Amniotic epithelial cell (primary cell): ENCODE measurements at places on chromosomes 7 and 10.

- DNase-seq, result peak; percentile 29
Observed at GRCh38 chr7:106450716-106451115, 165.9 kb upstream of the NAMPT start.

DNA sequence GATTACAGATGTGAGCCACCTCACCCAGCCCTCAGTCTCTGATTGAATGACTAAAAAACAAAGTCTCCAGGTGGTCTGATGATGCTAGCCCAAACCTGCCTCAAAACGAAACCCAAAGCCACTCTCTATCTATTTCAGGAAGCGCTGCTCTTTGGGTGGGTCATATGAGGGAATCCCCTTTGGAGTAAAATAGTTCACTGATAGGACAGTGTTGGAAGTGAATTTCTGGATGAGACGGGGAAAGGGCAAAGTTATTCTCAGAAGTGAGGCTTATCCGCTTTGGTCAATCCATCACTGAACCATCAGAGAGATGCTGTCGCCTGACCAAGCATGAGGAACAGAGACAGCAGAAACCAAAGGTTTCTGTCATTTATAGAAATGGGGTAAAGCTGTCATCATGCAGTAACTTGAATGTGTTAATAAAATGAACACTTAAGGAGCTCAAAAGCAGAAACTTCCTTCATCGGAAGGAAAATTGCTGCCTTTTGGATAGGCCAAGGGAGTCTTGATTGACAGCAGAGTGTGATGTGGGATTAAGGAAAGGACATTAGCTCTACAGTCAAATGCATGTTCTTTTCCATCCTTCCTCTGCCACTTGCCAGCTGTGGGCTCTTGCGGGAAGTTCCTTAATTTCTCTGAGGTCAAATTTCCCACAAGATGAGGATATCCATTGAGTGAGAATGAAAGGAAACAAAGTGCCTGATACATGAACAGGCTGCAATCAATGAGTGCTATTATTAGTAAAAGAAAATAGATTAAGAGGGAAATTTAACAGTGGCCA is 64.9 kb upstream of the C1QL3 start:
- no peak for DNase-seq

DNA sequence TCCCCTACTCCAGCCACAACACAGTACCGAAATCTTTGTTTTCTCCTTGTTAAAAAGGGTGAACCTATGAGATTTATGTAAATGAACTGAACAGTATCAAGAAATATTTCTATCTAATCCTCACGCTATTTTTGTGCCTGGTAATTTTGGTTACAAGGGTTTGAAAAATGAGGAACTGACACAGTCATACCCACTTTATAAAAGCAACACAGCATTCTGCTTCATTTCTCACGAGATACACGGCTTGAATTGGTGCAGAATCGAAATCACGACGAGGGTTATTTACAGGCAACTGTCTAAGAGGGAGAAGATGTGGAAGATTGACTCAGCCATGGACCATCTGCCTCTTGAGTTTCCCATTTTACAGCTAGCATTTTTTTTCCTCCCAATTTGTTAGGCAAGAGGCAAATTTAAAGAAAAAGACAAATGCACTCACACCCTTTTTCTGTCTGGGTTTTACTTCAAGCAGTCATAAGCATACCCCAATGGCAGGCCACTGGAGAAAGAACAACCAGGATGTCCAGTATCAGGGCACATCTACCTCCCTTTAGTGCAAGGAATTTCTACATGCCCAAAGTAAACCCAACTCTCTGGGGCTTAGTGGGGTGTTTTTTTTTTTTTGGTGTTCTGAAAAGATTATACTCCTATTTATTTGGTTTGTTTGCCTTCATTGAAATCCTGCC is 108.1 kb downstream of the ITGB8 start:
- no peak for DNase-seq

GRCh38 chr10:60203993-60204618 is 185.6 kb downstream of the ANK3 start:
- DNase-seq, result peak; percentile 46

GRCh38 chr10:21329995-21330627 is 195.4 kb downstream of the SKIDA1 start:
- DNase-seq, result peak; percentile 90

- peak; percentile 8 for DNase-seq
Observed at GRCh38 chr10:77964811-77965210, 38.3 kb upstream of the DLG5 start.

GRCh38 chr10:78832281-78832680 is 236.5 kb upstream of the ZMIZ1 start:
- DNase-seq, result no peak

DNA sequence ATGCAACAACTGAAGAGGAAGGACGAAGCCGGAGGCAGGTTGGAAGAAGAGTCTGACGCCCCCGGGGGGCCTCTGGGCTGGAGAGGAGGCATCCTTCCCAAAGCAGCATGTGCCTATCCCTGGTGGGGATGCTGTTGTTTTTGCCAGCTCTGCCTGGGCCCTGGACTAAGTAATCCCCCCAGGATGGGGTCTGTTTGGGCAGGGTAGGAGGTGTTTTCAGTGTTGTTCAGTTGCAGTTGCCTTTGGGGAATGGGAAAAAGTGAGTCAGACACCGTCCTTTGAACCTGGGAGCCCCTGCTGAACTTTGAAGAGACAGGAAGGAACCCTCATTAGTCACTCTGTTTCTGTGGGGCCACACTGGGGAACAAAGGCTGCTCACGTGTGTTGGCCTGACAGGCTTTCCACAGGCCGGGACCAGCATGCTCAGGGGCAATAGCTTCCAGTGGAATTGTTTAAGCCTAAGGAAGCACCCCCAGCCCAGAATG is 35.2 kb upstream of the GDF10 start:
- DNase-seq, result no peak

DNA sequence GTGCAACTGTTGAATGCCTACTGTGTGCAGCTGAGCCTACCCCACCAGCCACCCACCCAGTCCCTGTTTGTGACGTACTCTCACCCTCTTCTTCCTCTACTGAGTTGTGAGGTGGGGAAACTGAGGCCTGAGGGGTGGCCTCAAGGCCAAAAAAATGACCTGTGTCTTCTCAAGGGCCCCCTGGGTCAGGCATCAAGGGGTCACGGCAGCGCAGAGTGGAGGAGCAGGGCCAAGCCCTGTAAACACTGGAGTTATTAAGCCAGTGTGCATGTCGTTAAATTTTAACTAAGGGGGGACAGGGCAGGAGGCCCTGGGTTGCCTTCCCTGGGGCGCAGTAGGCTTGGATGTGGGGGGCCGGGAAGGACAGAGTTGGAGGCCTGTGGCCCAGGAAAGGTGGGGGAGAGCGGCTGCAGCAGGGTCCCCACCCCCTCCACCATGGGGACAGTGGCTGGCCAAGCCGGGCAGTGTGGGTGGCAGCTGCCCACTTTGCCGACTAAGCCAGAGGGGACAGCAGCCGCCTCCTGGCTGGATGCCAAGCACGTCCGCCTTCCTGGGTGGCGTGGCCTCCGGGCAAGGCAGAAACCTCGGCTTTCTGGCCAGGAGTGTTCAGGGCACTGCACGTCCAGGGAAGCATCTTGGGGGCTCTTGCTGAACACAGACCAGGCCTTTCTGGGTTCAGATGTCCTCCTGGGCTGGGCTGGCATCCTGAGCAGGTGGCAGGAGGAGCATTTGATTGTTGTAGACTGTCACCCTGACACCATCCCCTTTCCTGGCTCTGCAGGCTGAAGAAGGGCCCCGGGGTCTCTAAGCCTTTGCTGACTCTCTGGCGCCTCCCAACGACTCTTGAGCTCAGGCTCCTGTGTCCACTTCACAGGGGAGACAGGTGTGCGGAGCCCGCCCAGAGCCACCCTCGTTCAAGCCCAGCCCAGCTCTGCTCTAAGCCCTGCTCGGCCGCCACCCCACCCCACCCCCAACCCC is 1.9 kb downstream of the SLC29A4 start:
- no peak for DNase-seq

GRCh38 chr10:51700228-51700817 is 928 bp upstream of the CSTF2T start:
- DNase-seq, result peak; percentile 20

GRCh38 chr7:127865466-127865865 is 165.8 kb downstream of the LRRC4 start:
- DNase-seq, result peak; percentile 93

DNA sequence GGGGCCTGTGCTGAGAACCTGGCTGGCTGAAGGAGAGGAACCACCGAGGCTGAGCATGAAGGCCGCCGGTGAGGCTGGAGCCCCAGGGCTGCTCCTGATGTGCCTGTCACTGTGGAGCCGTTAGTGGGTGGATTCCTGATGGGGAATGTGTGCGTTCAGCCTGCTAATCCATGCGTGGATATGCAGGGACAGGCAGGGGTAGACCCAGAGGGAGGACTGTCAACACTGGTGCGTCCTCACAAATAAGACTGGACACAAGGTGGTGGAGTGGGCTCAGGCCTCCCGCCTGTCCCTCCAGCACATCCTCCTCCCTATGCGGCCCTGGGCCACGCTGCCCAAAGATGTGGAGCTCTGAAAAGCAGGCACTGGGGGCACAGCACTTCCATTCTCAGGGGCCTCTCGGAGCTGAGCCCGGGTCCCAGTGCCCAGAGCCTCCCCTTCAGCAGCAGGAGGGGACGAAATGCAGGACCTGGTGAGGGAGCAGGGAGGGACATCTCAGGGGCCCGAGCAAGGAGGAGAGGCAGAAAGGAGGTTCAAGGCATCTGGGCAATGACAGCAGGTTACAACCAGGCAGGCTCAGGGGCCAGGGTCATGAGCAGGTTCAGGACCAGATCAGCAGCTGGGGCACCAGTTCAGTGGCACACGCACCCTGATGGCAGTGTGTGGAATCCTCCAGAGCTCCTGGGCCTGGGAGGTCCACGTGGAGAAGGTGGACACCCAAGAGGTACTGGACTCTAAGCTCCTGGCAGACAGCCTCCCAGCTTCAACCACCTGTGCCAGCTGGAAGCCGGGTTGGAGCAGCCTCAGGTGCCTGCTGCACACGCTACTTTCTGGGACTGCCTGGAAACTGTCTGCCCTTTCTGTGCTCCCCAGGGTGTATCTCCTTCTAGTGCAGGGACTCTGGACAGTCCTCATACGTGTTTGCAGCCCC is 33.5 kb upstream of the ANTXRL start:
- no peak for DNase-seq

- no peak for DNase-seq
Observed at GRCh38 chr10:100114460-100114859, 32.8 kb upstream of the CPN1 start.

DNA sequence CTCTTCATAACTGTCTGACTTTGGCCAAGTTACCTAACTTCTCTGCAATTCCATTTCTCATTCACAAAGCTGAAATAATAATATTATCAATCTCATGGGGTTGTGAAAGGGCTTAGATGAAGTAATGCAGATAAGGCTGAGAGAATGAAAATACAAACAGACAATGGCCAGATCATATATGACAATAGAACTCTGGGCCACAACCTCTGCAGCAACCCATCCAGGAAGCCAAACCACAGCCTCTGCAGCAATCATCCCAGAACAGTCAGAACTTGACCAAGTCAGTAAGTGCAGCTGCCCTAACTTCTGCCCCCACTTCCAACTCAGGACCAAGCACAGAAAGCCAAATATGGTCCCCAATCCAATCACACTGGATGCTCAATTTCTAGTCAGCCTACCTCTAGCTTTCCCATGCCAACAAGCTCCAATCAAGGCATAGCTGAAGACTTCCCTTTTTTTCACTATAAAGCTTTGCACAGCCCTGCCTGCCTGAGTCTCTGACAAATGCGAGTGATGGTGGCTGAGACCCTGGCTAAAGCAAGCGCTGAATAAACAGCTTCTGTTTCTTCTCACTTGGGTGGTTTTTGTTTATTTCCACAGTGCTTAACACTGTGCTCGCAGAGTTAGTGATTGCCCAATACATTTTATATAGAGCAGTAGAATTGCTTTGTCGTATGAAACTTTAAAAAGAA is 34.8 kb upstream of the TNPO3 start:
- peak; percentile 92 for DNase-seq

- peak; percentile 66 for DNase-seq
Observed at GRCh38 chr7:107715531-107715930, 28.4 kb upstream of the CBLL1 start.

GRCh38 chr7:128025819-128026218 is 5.4 kb downstream of the LRRC4 start:
- DNase-seq, result no peak

GRCh38 chr10:123885406-123886170 is 6.0 kb downstream of the CPXM2 start:
- DNase-seq, result no peak

- no peak for DNase-seq
Observed at GRCh38 chr7:32871624-32872371, 19.8 kb downstream of the KBTBD2 start.

- peak; percentile 11 for DNase-seq
Observed at GRCh38 chr7:84145892-84146291, 48.7 kb downstream of the SEMA3A start.

- peak; percentile 23 for DNase-seq
Observed at GRCh38 chr10:61097026-61097425, 153.0 kb upstream of the RHOBTB1 start.

DNA sequence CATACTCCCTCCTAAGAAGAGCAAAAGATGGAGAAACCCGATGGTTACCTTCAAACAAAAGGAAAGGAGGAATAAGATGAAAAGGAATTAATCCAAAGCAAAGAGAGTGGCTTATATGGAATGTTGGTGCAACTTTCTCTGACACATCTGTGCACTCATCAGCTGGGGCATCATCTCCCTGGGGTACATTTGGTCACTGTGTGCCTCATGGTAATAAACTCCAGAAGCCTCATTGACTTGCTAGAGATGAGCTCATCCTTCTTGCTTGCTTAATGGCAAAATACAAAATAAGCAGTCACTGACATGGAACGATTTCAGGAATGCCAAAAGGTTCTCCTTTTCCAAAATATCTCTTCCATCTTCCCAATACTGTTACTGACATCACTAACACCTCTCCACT is 22.5 kb downstream of the CAV1 start:
- DNase-seq, result no peak

DNA sequence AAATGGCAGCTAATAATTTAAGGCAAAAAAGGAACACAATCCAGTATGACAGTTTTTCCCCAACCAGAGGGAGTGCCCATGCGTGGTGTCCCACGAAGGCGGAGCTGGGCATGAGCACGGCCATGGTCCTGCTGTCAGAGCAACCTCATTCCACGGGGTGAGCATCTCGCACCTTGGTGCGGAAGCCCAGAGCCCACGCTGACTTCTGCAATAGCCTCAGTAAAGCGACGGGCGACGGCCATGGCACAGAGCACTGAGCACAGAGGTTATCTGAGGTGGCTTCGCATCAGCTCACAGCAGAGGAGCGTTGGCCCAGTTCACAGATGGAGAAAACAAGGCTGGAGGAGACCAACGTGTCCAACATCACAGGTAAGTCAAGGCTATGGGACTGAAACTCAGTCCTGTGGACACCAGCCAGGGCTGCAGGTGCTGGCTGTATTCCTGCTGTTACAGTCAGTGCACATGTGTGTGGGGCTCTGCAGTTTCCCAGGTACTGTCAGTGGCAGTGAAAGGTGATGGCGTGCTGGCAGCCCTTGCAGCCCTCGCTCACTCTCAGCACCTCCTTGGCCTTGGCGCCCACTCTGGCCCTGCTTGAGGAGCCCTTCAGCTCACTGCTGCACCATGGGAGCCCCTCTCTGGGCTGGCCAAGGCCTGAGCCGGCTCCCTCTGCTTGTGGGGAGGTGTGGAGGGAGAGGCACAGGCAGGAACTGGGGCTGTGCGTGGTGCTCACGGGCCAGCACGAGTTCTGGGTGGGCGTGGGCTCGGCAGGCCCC is 525.6 kb downstream of the PTPRN2 start:
- DNase-seq, result no peak

- no peak for DNase-seq
Observed at GRCh38 chr10:51227897-51228713, 153.8 kb downstream of the PRKG1 start.

GRCh38 chr10:49577182-49577925 is 32.8 kb upstream of the SLC18A3 start:
- DNase-seq, result no peak

GRCh38 chr10:70564901-70565351 is 37.6 kb downstream of the PRF1 start:
- DNase-seq, result no peak
